ENCODE measurements at places on chromosomes 3 and 15. TPM values are rescaled to one million over a fixed set of nuclear protein-coding genes. Genes with fewer than 3 reads are reported as not detected.

DNA sequence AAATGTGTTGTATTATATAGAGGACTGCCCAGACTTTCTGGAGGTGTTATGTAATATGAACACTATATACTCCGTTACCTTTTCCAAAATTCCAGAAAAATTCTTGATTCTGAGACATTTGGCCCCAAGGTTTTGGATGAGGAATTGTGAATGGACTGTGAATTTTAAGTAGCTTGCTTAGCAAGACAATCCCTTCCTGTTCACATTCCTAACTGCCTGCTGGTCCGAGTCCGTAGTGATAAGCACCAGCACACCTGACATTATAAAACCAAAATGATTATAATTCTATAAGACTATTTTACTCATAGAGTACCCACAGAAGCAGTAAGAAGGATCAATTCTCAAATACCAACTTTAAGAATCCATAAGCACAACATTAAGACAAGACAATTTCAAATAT lies 11.2 kb downstream of the EXD1 start:
- DNase-seq, result no peak

DNA sequence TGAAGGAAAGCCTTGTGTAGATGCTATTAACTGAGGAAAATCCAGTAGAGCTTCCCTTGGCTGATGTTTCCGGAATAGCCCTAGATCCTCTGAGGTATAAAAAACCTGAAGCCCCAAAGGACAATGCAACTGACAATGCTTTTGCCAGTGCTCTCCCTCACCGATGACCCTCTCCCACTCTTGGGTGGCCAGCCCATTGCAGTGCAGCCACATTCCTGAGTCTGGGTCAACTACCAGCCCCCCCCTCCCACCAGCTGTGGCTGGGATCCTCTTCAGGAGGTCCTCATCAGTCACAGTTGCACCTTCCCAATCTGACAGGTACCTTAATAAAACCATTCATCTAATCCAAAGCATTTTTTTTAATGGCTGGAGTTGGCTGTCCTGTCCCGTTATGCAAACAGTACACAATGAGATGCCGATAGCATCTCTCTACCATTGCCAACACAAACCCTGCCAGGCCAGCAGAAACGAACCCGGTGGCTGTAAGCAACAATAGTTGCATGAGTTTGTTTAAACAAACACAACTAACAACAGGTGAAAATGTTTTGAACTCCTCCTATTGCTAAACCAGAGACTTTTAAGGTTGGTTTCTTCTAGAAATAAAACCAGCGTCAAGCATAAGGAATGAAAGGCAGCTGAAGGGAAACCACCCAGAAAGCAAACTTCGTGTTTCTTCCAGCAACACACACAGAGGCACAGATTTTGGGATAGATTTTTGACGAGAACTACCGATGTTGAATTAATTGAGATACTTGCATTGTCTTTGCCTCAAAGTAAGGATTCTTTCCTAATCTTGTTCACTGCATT lies 128.3 kb upstream of the ARHGEF3 start:
- DNase-seq, result no peak

DNA sequence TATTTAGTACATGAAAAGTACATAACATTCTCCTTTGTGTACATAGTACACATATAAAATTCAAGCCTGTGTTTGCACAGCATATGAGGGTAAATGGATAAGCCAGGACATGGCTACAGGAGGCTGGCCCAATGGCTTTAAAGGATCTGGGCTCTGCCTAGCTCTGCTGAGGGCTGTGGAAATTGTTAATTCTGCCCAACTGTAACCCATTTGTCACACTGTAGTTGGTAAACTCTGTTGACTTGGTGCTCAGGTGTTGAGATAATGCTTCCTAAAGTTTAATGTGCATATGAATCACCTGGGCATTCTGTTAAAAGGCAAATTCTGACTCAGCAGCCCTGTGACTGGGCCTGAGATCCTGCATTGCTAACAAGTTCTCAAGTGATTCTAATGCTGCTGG lies 196.5 kb upstream of the ZPLD1 start:
- DNase-seq, result no peak

DISP2 gene
- 0.26 TPM for polyA plus RNA-seq

CSTA gene
- 0.69 TPM for polyA plus RNA-seq

All from right renal pelvis (tissue), 4 donors.